ENCODE measurements at places on chromosomes 5 and 9.

- DNase-seq, result no peak
These were observed 72.2 kb upstream of the FAM169A start for GRCh38 chr5:74938250-74938933.

DNA sequence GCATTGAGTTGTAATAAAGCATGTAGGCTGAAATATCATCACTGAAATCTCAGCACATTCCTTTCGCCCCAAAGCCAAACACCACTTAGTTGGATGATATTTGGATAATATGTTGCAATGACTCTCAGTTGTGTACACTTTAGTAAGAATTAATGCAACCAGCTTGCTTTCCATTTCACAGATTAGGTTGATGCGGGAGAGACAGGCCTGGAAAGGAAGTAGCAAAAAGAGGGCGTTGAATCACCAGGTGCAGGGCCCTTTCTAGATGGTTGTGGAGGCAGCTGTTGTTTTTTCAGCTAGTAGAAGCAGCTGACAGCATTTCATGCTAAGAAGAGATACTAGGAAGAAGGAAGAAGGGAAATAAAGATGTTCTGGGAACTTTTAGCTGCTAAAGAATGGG, 30.9 kb downstream of the DMRT3 start:
- DNase-seq, result no peak

GRCh38 chr9:21491756-21492155, 9.6 kb upstream of the IFNE start:
- DNase-seq, result no peak

- no peak for DNase-seq
These were observed 114.5 kb downstream of the LRRC70 start for GRCh38 chr5:62692946-62693713.

GRCh38 chr5:173302546-173303155, 25.6 kb downstream of the STC2 start:
- no peak for DNase-seq

DNA sequence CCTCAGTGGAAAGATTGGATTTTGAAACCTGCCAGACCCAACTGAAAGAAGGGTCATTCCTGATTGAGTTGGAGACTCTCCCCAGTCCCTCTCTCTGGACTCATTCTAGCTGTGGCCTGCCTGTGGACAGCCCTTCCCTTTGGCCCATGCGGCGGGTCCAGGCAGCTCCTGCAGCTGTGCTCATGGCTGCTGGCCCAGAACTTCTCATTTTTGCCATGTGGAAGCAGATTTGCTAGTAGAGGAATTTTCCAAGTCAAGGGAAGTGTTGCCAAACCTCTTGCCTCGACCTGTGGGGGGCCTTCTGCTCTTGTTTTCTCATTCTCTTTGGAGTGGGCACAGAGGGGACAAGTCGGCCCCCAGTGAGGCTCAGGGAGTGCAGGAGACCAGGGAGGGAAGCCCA, 89.2 kb downstream of the ANKRD33B start:
- DNase-seq, result no peak

GRCh38 chr5:149671544-149671943, 58.6 kb upstream of the PPARGC1B start:
- DNase-seq, result no peak

DNA sequence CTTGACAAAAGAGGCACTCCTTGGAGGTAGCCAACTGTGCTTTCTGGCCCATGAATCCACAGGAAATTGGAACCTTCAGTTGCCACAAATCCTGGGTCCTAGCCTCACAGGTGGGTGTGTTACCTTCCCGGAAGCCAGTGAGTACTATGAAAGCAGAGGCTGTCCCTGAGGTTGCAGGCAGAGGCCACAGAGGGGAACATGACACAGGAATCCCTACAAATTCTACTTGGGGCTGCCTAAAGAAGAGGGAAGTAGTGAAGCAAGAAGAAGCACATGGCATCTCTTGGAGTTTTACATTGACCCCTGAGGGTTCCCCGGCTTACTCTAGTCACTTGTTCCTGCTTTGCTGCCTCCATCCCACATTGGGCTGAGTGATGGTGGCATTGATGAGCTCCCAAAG, 2.6 kb downstream of the SLC22A5 start:
- no peak for DNase-seq

GRCh38 chr5:5062525-5063302, 77.4 kb upstream of the ADAMTS16 start:
- DNase-seq, result no peak

- no peak for DNase-seq
These were observed 76.8 kb downstream of the FCHO2 start for GRCh38 chr5:73032635-73033034.

DNA sequence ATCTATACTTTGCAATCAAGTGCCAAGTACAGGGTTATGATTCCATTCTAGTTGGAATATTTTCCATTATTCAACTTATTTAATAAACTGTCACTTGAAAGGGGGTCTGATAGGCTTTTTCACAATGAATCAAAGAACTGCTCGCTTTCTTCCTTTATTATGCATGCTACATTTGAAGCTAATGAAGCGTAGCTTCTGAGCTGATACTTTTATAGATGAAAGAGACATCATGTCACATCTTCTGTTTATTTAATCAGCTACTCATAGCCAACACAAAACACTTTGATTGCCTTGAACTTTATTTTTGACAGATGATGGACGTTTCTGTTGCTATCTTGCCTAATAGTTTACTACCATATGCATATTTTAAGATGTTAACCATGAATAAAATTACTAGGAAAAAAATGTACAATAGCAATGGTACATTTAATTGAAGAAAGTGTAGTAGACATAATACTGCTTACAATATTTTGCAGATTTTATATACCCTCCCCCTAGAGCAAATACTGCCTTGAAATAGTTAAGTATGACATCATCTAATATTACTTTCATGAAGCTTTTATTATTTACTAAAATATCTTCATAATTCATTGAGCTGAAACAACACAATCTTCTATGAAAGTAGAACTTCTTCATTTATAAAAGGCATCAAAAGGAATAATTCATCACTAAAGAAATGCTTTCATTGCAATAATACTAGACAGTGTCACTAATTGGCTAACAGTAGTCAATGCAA, 529.3 kb upstream of the TYRP1 start:
- DNase-seq, result no peak

- no peak for DNase-seq
These were observed 180.5 kb upstream of the ZNF462 start for GRCh38 chr9:106682420-106682819.

DNA sequence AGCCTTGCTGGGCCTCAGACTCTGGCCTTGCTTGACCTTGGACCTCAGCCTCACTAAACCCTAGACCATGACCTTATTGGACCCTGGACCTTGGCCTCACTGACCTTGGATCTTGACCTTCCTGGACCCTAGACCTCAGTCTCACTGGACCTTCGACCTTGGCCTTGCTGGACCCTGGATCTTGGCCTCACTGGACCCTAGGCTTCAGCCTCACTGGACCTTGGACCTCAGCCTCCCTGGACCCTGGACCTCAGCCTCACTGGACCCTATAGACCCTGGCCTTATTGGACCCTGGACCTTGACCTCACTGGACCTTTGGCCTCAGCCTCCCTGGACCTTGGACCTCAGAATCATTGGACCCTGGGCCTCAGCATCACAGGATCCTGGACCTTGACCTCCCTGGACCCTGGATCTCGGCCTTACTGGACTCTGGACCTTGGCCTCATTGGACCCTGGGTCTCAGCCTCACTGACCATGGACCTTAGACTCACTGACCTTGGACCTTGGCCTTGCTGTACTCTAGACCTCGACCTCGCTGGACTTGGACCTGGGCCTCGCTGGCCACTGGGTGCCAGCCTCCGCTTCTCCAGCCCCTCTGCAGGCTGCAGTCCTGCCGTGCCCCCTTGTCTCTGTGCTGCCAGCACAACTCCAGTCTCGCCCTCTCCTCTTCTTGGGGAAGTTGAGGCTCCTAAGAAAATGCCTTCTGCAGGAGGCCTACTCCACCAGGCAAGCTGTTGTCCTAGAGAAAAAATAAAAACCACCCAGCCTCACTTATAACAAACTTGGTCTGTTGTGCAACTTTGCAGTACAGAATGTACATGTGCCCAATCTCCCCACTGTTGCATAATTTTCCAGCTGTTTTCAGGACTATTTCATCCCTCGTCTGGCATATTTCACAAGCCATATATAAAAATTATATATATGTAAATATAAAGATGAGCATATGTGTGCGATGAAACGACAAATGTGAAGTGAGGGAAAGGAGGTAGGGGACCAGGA, 11.0 kb upstream of the ADAMTS2 start:
- DNase-seq, result no peak

- DNase-seq, result no peak
These were observed 104.1 kb downstream of the MTREX start for GRCh38 chr5:55411876-55412275.

GRCh38 chr5:131324303-131324702, 60.5 kb downstream of the CDC42SE2 start:
- DNase-seq, result no peak

DNA sequence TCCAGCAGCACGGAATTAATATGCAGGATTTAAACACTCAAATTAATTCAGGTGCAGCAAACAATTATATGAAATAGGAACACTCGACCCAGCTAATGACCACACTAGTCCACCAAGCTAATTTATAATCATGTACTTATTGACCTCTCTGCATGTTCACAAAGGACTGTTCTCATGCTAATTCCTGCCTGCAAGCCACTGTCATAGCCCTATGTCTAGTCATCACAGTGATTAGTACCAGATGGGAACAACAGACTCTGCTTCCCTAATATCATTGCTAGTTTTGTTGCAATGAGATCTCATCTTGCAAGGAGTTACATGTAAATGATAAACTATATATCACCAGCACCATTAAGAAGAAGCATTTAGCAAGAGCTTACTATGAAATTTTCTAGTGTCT, 553.0 kb upstream of the GRAMD2B start:
- DNase-seq, result no peak

GRCh38 chr5:15752663-15753285, 252.8 kb downstream of the FBXL7 start:
- no peak for DNase-seq

GRCh38 chr5:67141644-67142043, 55.0 kb downstream of the CD180 start:
- no peak for DNase-seq

DNA sequence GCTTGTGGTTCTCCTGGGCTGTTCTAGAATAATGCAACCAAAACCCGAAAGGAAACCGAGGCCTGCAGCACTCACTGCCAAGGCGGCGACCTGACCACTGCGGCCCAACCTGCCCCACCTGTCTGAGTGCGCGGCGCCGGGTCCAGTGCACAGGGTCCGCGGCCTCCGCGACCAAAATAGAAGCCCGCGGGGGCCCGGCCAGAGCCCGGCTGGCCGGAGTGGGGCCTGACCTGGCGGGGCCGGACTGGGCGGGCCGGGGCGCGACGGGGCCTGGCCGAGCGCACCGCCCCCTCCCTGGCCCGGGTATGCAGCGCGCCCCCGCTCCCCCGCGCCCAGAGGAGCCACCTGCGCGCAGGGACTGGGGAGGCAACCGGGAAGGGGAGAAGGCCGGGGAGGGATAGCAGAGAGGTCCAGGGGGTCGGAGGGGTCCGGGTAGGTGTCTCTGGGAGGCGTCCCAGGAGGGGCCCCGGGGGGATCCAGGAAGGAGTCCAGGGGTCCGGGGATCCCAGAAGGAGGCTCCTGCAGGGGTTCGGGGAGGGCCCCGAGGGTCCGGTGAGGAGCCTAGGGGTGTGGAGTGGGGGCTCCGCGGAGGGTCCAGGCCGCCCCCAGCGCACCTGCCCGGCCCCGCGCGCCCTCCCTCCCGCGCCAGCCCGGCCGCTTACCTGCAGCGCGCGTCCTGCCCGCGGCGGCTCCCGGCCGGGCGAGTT, 503 bp downstream of the SEMA4D start:
- DNase-seq, result peak; percentile 60

- DNase-seq, result no peak
These were observed at the start of gene OR1J4 for GRCh38 chr9:122518841-122519240. TSS of gene OR1J4 (plus strand) at chr9:122519141. CDS start at chr9:122519141, 0 bp downstream.

- DNase-seq, result no peak
These were observed 24.4 kb upstream of the SYNPO start for GRCh38 chr5:150616024-150616470.

DNA sequence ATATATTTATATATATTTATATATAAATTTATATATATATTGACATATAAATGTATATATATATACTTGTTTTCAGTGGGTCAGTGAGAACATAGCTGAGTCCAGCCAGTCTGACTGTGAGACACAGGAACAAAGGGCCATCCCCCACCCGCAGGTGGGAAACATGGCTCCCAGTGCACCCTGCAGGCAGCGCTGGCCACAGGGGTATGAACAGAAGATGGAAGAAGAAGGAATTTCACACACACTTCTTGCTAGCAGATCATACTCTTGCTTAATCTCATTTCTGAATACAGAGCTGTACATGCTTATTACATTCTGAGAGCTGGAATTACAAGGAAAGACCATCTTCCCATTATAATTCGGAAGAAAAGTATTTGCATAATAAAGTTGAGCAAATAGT, 595.4 kb downstream of the IRX1 start:
- DNase-seq, result no peak

DNA sequence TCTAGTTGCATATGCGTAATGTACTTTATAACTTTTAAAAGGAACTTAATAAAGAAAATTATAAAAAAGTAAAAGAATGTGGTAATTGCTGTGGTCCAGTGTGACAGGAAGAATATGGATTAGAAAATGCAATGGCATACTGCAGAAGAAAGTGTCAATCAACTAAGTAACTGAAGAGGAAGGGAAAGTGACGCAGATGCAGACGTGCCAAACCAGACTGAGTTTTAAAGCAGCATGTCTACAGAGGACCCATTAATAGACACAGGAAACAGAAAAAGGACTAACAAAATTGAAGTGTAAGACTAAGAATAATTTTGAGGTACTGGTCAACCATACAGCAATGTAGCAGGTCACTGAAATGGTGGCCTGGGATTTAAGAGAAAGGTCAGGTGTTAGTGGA, 73.3 kb downstream of the DPYSL3 start:
- DNase-seq, result no peak

- no peak for DNase-seq
These were observed 140.6 kb upstream of the RAD23B start for GRCh38 chr9:107142430-107142829.

DNA sequence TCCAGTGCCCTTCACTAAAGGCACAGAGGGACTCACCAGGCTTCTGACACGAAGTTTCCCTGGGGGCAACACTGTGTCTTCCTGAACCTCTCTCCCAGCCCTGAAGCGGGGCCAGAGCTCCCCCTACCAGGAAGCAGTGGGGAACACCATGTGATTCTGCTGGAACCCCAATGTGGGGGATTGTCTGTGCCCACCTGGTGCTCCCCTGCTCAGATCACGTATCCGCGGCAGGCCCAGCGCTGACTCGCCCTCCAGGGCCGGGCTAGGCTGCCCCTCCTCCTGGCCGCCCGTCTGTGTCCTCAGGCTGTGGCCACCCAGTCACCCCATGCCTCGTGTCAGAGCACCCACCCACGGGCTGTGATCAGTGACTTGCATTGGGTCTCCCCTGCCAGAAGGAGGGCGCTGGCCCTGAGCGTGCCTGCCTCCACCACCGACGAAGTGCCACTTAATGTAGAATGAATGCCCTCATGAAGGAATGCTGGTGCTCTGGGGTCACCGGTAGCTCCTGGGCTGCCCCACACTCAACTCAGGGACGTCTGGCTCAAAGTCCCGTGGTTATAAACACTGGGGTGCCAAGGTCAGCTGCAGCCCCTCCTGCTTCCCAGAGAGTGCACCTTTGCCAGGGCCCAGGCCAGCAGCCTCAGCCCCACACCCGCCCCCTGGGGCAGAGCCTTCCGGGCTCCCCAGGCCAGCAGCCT, 22.1 kb downstream of the SARDH start:
- no peak for DNase-seq

GRCh38 chr5:132639706-132640130, 18.3 kb upstream of the IL13 start:
- no peak for DNase-seq

GRCh38 chr5:152811988-152812387, 406.9 kb upstream of the NMUR2 start:
- no peak for DNase-seq

Data from stimulated activated effector memory CD8-positive, alpha-beta T cell treated with anti-CD3 and anti-CD28 coated beads, Interleukin-12 subunit alpha, Interleukin-12 subunit beta, amount 100 ng/mL, for 72 hours (primary cell).